Activated T-helper 9 cell treated with anti-CD3 and anti-CD28 coated beads, Interleukin-2, amount 50 U/mL, for 16 hours (primary cell): ENCODE measurements at places on chromosomes 6 and 20.

DNA sequence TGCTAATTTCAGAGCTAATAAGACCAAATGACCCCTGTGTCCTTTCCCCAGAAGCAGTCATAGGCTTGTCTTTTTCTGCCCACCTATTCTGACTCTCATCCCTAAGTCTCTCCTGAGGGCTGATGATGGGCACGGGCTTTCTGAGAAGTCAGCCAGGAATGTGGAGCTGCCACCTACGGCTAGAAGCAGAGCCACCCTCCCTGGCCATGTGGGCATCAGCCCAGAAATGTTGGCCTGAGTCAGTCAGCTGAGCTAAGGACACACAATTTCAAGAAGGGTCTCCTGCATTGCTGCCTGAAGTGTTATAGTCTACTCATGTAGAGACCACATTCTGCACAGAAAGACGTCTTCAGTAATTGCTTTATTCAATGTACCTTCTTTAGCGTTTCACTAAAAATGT is 17.1 kb downstream of the MYLIP start:
- DNase-seq, result no peak

- DNase-seq, result no peak
Measured at GRCh38 chr20:53032046-53032445, 59.9 kb downstream of the TSHZ2 start.

DNA sequence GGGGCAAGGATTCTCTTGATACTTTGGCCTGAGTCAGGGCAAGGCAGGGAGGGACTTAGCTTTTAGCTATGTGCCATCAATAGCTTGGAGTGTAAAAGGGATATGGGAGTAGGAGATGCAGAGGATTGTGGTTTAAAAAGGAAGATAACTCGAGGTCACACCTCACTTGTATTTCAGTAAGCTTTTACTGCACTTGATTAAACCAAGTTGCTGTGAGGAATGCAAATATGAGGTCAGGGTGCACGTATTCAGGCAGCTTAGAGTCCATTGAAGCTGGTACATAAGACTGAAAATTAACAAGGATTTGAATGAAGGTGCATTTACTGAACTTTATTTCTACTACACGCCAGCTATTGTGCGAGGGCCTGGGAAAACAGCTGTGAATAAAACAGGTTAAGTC is 32.1 kb downstream of the DSTN start:
- DNase-seq, result no peak

- no peak for DNase-seq
Measured at GRCh38 chr6:133888929-133889556, at the start of gene TCF21. Gene TCF21 (plus strand): TSS chr6:133889113. CDS start chr6:133889398, 285 bp downstream.

DNA sequence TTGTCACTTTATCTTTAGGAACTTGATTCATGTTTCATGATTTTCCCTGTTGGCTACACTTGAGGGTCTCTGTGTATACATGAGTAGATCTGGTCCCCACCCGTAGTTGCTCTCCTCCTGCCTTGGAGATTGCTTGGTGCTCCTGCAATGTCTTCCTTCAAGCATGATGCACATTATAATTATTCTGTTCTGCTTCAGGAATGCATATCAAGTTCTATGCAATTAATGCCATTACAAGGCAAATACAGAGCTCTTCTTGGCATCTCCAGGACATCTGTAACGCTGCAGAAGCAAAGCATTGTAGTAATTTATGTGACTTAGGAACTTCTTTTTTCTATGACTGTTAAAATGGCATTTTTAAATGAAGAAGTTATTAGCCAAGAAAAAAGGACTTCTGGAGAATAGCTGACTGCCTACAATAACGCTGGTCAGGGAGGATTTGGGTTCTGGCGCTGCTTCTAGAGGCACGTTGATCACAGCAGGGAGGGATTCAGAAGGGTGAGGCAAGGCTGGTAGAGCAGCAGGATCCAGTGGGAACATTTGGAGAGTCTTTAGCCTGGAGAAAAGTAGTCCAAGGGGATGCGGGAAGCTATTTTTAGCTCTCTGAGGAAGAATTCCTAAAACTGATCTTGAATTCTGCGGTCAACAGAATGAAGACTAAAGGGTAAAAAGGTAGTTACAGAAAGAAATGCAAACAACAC is 203.6 kb downstream of the PLCB1 start:
- no peak for DNase-seq

- no peak for DNase-seq
Measured at GRCh38 chr6:161095916-161096315, 104.3 kb downstream of the MAP3K4 start.

GRCh38 chr6:8219352-8219943 is 117.1 kb upstream of the EEF1E1 start:
- no peak for DNase-seq

DNA sequence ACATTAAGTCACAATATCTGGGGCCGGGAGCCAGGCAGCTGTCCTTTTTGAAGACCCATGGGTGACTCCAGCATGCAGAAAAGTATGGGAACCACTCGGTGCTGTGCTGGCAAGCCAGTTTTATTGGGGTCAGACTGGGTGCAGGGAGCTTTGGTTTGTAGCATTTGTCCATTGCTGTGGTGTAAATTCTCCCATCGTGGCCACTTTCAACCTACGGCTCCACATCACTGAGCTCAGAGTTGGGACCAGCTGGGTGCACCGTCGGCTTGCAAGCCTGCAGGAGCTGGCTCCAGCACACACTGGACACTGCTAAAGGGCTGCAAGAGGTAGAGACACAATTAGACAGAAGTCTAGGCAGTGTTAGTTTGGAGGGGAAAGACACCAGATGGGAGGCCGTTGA is 66.9 kb downstream of the SYNJ2 start:
- DNase-seq, result no peak

DNA sequence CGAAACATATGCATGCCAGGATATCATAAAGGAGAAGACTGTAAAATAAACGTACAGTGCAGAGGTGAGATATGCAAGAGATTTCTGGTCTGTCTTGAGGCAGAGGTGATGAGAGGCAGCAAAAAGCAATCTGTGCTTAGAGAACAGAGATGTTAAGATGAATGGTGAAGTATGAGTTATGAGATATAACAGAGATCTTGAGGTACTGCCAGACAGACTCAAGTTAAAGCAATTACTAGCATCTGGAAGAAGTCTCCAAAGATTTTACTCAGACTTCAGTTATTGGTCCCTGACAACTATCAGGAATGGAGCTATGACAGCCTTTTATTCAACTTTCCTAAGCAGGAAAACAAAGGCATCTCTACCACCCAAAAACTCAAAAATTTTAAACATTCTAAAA is 122.8 kb upstream of the DST start:
- no peak for DNase-seq

DNA sequence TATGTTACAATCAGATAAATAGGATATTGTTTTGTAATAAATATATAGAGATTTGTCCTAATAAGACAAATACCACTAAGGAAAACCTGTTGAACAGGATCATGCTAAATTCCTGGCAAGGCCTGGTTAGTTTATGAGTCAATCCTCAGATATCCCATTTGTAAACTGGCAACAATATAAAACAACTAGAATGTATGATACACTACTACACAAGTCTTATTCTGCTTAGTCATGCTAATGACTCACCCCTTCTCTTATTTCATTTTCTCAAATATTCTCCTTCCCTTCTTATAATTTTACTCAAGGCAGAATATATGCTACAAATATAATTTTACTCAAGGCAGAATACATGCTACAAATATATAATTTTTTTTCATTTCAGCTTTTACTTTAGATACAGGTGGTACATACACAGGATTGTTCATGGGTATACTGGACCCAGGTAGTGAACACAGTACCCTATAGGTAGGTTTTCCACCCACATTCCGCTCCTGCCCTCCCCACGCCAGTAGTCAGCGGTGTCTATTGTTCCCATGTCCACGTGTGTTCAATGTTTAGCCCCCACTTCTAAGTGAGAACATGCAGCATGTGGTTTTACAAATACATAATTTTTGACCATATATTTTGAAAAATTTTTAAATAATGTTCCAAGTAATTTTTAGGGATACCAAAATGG is 6.3 kb downstream of the OSER1 start:
- no peak for DNase-seq
